ENCODE measurements at places on chromosomes 2 and 18.

DNA sequence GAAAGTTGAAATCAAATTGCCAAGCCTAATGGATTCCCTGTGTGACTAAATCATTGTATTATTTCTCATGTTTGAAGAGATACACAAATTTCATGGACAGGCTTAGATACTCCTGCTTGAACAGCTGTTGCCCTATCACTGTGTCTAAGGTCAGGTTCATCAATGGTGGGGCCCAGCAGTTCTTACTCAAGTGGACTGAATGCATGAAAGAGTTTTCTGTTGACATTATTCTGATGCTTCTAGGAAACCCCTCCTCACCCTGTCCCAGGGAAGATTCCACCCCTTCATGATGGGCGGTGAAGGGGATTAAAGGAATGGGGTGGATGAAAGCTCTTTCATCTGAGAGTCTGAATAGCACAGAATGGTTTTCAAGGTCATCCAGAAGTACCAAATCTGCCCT, 148.8 kb downstream of the INO80D start:
- DNase-seq = no peak

- no peak for DNase-seq
Measured at GRCh38 chr2:4964579-4964978, 727.6 kb upstream of the SOX11 start.

DNA sequence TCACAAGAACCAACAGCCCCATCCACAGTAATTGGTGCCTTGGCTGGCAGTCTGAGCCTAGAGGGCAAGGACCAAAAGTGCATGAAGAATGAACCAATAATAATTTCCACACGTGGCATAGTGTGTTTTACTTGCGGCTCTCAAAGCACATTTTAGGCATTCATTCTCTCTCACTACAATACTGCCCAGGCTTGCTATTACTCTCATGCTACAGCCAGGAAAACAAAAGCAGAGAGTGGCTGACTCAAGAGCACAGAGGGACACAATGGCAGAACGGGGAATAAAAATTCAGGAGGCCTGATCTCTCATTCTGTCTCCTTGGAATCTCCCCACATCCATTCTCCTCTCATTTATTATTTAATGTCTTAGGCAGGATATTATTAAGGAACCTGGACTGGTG, 57.0 kb upstream of the NOL4 start:
- DNase-seq = no peak

- no peak for DNase-seq
Measured at GRCh38 chr2:214201892-214202291, 209.0 kb upstream of the VWC2L start.

DNA sequence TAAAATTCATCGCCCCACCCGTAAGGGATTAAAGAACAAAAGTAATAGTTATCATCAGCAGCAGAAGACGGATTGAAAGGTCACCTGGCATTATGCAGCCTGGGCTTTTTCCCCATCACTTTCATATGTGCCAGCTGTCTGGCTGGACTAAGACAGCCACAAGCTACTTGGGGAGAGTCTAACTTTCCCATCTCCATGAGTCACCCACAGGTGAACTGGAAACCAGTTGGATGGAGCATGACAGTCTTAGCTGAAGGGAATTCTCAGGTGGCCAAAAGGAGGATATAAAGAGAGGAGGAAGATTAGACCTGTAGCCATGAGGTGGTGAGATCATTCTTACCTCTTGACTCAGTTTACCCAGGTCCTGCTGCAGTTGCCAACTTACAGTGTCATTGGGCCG, 7.0 kb upstream of the FAM178B start:
- no peak for DNase-seq

DNA sequence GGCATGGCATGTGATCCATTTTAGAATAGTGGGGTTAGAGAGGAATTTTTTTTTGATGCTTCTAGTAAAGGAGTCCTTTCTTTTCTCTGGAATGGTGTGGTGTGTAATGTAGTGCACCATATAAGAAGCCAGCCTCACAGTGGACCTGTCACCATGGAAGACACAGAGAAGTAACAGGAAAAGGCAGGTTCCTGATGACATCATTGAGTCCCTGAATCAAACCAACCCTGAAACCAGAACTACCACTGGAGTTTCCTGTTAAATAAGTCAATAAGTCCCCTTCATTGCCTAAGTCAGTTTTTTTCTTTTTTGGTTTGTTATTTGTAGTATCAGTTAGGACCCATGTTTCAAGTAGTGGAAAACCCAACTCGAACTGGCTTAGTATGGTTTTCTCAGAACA, 11.9 kb downstream of the ADCYAP1 start:
- DNase-seq = no peak

GRCh38 chr18:43916984-43917383, 639.7 kb upstream of the SYT4 start:
- DNase-seq = no peak

DNA sequence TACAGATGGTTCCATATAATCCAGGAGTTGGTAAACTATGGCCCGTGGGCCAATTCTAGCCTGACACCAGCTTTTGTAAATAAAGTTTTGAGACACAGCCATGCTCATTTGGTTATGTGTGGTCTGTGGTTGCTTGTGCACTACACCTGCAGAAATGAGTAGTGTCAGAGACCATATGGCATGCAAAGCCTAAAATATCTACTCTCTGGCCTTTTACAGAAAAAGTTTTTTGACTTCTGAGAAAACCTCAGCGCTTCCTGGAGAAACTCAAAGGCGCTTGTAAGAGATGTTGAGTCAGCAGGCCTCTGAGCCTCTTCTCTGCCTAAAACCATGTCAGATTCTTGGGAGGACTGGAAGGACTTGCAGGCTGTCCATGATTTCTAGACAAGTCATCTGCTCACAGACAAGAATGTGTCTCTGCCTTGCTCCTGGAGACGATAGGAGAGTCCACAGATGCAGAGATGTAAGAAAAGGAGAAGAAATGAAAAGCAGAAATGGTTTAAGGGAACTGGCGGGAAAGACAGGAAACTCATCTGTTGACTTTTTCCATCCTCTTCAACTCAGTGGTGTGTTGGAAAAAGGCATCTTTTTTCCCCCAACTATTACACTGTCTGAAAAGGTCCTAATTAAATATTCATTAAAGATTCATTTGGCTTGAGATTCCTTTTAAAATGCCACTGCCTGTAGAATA, 5.2 kb downstream of the TTC39C start:
- no peak for DNase-seq

GRCh38 chr2:234258562-234259141, 208.2 kb downstream of the SPP2 start:
- DNase-seq = no peak

DNA sequence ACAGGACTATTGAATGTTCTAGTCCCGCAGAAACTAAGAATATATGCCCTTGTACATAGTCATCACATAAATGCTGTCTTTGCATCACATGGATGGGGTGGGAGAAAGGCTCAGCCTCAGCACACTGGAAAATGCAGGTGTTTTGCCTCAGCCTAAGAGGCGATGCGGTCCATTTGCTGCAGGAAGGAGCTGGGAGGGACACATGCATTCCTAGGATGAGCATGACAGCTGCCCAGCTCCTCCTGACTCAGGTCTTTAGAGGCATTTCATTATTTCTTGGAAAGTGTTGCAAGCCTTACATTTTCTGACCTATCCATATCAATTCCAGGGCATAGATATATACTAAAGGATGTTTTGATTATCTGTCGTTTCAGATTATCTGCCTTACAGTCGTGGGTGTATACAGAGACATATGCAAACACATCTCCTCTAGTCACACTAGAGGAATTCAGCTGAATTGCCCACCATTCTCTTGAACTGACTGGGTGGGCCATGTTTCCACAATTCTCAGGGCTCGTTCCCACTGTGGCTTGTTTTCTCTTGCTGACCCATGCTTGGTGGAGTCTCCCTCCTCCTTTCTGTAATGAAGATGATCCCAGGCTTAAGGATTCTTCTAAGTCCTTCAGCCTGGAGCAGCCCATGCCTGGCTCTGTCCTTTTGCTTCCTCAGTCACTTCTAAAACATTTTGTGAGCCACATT, 156.9 kb downstream of the SETBP1 start:
- no peak for DNase-seq

- DNase-seq = no peak
Measured at GRCh38 chr2:10482913-10483312, 34.8 kb upstream of the ODC1 start.

DNA sequence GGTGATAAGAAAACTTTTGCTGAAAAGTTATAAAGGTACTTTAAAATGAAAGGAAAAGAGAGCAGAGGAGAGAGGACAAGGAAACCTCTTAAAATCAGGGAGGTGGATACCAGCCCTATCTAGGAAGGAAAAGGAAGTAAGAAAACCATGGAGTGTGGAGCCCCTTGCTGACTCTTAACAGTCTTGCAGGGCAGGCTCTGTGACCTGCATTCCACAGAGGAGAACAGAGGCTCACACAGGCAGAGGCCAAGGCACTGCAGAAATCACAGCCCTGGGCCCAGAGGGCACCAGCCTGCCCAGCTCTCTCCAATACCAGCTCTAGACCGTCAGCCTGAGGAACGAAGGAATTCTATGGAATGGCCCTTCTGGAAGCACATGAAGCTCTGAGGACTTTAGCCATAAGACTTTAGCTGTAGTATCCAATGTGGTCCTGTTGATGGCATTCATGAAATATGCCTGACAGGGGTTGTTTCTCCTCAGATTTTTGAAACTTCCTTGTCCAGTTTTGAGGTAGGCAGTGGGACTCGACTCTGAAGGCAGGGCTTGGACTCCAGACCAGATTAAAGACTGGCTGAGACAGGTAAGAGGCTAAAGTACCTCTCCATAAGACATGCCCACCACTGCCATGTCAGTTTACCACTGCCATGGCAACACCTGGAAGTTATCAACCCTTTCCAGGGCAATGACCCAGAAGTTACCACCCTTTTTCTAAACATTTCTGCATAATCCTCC, 216.3 kb downstream of the ANAPC1 start:
- no peak for DNase-seq

DNA sequence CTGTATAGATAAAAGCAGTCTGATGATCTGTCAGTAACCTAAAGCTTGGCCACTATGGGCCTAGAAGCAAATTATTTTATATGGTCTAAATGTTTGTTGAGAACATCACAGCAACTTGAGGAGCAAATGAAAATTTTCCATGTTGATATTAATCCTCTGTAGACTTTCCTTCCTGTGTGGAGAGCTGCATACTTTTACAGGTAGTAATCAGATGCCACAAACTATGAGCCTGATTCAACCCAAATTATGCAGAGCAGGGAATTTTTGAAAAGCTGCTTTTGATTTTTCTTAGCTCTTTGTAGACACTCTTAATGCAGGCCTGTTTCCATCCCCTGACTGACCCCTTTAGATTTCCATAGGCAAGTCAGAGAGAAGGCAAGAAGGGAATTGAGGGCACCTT, 17.3 kb downstream of the PAX3 start:
- DNase-seq = no peak

DNA sequence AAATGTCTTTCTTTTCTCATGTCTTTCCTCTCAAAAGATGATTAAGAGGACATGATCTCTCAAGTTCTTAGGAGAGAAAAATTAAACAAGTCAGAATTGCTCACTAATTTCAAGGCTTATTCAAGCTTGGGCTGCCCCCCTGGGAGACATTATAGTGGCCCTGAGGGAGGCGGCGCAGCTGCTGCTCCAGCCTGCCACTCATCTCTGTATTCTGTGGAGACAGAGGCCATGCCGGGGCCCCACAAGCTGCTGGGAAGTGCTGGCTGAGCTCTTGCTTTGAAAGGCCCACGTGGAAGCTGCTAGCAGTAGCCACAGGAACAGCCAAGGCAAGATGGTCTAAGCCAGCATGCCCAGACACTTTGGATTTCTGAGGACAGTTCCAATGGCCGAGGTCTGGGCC, 267.4 kb downstream of the LNPK start:
- no peak for DNase-seq

DNA sequence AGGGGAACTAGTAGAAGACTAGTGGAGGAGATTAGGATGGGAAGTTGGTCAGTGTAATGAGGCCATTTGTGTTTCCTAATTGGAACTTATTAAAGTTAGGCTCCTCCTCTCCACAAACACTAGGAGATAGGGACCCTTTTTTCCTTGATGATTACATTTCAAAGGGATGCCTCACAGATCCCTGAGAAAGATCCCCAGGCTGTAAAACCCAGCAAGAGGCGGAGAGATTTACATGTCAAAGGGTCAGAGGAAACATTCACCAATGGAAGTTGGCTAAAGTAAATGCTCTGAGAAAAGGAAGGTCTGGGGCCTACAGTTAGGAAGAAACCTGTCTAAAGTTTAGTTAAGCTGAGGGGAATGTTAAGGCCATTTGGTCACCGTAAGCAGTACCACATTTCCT, 1.4 kb upstream of the CCDC85A start:
- no peak for DNase-seq

DNA sequence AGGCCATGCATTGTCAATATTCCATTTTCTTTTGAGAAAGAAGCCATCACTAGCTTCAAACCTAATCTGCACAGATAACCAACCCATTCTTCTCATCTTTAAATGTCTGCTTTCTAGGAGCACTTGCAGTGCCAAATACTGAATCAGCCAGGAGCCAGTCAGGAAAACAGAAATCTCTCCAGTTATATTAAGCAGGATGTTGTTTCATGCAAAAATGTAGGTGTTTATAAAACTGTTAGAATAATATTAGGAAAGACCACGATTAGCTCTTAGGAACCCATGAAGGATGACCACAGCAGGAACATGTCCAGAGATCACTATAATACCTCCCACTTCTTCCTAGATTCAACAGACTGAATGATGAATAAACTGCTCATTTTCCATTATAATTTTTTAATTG, 86.0 kb downstream of the TTC32 start:
- DNase-seq = no peak

DNA sequence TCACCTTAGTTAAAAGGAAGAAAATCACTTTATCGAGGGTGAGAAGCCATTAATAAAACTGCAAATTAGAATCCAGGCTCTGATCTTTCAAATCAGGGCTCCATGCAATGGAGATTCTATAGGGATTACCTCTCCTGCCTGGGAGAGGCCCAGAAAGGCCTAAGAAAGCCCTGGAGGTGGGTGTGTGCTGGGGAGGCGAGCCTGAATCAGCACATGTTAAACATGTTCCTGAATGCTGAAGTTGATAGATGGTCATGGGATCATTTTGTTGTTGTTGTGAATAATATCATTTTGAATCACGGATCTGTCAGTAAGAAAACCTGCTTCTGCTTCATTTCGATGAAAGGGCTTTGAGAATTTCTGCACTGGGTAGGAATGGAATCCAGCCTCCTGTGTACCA, 254.3 kb downstream of the ACKR3 start:
- DNase-seq = no peak

GRCh38 chr2:238694922-238695321, 153.0 kb upstream of the TWIST2 start:
- DNase-seq = no peak

- no peak for DNase-seq
Measured at GRCh38 chr2:173854840-173855239, 110.3 kb downstream of the SP3 start.

- no peak for DNase-seq
Measured at GRCh38 chr2:21486445-21486844, 362.7 kb downstream of the TDRD15 start.

GRCh38 chr2:161044921-161045320, 115.3 kb upstream of the TANK start:
- no peak for DNase-seq

- no peak for DNase-seq
Measured at GRCh38 chr2:156006721-156007618, 325.6 kb downstream of the NR4A2 start.

GRCh38 chr2:60515721-60516226, 37.7 kb downstream of the BCL11A start:
- no peak for DNase-seq

GRCh38 chr2:42957109-42957860, 164.9 kb upstream of the HAAO start:
- no peak for DNase-seq

- no peak for DNase-seq
Measured at GRCh38 chr2:96955762-96956161, 30.6 kb downstream of the FAM178B start.

- no peak for DNase-seq
Measured at GRCh38 chr2:72892506-72893173, 5.4 kb downstream of the SPR start.

- DNase-seq = no peak
Measured at GRCh38 chr2:151905963-151906632, 77.9 kb upstream of the ARL5A start.

Measured in cortex of kidney (tissue), 1 donor.